Stimulated activated CD4-positive, alpha-beta T cell treated with anti-CD3 and anti-CD28 coated beads, Interleukin-15, amount 100 ng/mL, for 24 hours (primary cell): ENCODE measurements at places on chromosomes 7 and 10.

GRCh38 chr7:68162712-68163111, 1166.1 kb downstream of the TYW1 start:
- no peak for DNase-seq

DNA sequence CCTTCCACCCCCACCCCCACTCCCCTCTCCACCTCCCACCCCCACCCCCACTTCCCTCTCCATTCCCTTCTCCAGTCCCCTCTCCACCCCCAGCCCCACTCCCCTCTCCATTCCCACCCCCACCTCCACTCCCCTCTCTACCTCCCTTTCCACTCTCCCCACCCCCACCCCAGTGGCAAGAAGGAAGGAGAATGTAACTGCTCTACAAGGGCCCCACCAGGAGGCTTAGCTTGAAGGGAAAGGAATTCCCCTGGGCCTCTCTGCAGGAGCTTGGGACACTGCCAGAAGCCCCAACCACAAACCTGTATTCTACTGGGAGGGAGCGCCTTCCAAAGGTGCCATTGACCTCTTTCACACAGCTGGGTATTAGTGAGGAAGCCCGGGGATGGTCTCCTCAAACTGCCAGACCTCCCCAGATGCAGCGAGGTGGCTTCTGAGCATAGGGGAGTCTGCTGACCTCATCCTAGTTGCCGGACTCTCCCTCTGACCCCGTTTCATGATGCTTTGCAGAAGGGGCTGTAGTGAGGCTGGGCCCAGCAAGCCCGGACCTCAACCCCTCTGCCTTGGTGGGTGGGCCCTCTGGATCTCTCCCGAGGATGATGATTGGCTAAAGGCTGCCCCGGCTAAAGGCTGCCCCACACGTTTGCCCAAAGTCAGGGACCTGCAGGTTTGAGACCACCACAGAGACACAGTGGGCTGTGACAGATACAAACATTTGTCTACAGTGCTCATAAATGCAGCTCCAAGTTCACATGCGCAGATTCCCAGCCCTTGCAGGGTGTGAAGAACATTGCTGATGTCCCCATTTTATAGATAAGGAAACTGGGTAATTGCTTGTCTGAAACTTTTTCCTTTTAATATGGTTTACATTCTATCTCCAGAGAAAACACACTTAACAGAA, 2.9 kb downstream of the DEPP1 start:
- DNase-seq = no peak

DNA sequence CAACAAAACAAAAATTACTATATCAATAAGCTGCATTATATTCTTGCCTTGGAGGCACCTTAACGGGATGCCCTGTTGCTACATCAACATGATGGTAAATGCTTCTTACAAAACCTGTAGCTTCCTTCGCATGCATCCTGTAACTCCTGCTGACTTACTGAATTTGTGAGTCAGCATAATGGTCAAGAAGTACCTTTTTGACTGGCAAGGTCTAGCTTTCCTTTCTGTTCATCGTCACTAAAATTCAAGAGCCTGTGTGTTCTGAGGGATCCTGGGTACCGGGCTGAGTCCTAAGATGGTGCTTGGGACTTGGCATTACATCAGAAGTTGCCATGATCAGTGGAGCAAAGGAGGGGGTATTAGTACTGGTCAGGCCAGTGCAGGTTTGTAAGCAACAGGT, 4.9 kb downstream of the PFKFB3 start:
- DNase-seq = no peak

DNA sequence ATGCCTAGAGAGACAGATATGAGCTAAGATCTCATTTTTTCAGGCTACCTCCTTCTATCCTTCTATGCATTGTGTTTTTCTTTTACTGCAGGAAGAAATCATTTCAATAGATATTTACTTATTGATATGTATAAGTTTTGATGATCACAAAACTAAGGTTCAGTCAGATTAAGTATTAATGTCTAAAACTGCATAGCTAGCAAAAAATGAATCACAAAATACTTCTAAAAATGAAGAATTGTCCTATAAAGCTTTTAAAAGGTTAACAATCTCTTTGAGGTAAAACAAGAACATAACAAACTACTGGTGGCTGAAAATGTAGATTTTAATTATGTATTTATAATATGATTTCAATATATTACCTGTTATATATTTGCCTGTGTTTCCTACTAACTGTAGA, 632.9 kb upstream of the LRRTM3 start:
- DNase-seq = no peak

DNA sequence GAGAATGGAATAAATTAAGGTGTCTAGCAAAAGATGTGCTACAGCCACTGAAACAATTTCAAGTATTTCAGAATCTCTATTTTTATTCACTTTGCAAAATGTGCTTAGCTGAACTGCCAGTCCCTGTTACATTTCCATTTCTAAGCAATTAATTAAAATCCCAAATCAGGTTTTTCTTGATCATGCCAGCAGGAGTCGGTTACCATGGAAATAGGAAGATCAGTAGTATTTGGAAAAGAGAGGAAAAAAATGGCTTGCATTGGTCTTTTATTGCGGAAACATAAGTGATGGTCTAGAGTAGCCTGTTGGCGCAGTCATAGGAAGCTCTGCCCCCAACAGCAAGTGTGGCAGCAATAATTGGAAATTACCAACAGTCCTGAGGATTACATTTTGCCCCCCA, 867.1 kb downstream of the GATA3 start:
- no peak for DNase-seq

- DNase-seq = no peak
Measured at GRCh38 chr10:107576746-107577145, 412.2 kb upstream of the SORCS1 start.

GRCh38 chr10:59880971-59881510, 25.3 kb downstream of the CCDC6 start:
- DNase-seq = peak; percentile 86

GRCh38 chr10:131568866-131569265, 257.3 kb upstream of the TCERG1L start:
- no peak for DNase-seq

- no peak for DNase-seq
Measured at GRCh38 chr7:139181404-139181803, 49.6 kb upstream of the UBN2 start.

DNA sequence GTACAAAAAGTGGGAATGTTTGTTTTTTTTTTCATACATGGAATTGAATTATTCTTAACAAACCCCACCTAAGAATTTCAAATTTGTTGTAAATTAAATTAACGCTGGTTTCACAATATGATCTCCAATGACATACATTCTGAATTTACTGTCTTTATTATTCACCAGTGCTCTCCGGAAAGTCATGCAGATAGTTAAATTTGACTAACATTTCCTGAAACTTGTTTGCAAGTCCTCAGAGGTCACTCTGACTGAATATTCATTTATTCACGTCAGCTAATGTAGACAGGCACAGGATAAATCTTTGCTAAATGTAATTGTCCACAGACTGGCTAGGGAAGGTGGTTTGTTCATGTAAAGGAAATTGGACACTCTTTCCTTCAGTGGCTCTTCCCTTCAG, 730.4 kb downstream of the PHTF2 start:
- no peak for DNase-seq

GRCh38 chr7:28354601-28355402, 57.5 kb upstream of the CREB5 start:
- DNase-seq = no peak

GRCh38 chr10:74962517-74962916, 136.1 kb downstream of the KAT6B start:
- DNase-seq = no peak

GRCh38 chr10:130025811-130026485, 61.9 kb upstream of the EBF3 start:
- no peak for DNase-seq

DNA sequence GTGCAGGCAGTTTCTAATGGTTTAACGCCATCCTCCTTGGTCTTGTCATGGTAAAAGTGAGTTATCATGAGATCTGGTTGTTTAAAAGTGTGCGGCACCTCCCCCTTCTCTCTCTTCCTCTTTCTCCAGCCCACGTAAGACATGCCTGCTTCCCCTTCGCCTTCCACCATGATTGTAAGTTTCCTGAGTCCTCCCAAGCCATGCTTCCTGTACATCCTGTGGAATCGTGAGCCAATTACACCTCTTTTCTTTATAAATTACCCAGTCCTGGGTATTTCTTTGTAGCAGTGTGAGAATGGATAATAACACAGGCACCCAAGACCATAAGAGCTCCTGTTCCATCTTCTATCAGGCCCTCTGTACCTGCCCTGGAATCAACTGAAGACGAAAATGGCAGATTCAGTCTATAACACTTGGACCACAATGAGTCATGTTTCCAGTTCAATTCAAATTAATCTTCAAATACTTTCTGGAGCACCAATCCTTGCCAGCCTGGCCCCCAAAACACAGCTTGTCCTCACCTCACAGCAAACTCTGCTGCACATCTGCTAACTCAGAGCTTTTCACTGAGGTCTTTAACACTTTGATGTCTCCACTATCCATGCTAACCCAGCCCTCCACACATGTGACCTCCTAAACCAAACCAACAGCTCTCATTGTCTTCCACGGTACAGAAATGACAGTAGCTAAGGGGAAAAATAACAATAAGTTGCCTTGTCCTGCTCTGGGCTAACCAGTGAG, 73.2 kb downstream of the SFMBT2 start:
- peak; percentile 36 for DNase-seq

- no peak for DNase-seq
Measured at GRCh38 chr10:102998399-102998907, 80.4 kb downstream of the CNNM2 start.

DNA sequence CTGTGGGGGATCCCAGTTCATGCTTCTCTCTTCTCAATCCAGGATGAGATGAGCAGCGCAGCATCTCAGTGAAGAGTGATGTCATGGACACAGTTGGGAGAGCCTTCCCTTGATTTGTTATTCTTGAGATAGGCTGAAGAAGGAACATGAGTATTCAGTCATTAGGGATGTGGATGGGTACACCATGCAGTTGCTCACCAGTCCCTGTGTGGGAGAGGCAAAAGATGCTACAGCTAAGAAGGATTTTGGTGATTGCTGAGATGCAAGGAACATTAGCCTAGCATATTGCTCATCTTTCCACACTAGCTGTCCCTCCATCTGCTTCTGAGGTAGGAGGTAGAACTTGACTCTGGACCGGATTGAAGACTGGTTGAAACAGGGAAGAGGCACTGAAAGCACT, 179.6 kb downstream of the GALNT17 start:
- DNase-seq = no peak

DNA sequence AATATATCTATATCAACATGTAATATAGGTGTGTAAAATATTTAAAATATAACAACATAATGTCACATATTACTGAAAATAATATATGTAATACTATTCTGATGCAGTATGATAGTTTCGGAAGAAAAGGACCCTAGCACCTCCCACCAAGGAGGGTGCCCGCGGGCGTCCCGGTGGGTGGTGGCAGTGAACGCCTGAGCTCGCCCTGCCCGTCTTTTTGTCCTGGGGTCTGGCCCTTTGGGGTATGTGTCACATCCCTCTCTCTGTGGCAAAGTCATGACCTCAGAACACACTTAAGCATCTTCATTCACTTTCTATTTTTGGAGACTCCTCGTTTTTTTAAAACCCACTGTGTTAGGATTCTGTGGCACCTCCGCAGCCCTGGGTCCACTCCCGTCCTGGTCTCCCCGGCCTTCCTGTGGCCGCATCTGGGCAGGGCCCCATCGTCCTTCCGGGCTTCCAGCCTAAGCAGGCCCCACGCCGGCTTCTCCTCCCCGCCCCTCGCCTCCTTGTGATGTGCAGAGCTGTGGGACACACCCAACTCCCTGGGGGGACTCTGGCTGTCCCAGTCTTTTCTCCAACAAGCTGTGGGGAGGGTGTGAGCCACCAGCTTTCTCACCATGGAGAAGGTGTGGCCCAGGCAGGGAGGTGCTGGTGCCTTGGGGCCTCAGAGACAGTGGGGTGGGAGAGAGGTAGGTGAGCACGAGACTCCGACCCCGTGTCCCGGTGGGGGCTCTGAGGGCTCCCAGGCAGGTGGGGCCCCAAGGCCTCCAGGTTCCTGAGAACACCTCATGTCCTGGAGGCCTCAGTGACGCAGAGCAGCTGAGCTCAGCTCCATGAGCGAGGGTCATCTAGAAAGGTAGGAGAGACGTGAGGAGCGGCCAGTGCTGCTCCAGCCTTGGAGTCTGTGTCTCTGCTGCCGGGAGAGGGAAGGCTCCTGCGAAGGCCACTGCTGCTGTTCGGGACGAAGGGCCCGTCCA, 16.5 kb downstream of the PWWP2B start:
- DNase-seq = no peak

- peak; percentile 26 for DNase-seq
Measured at GRCh38 chr10:79022565-79023230, 46.1 kb upstream of the ZMIZ1 start.

DNA sequence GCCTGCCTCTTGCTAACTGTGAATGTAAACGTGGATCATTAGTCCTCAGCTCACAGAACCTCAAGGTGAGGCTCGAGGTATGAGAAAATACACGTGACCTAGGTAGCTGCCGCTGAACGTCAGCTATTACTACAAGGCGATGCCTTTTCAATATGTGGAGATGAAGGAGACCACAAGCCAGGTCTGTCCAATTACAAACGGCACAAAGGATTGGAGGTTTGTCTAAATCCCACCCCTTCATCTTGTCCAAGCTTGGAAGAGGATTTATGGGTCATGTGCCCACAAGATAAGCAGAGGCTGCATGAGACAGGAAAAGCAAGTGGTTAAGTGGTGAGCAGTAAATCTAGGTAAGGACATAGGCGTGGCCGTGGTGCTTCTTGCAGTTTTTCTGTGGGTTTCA, 3.4 kb downstream of the H2BK1 start:
- DNase-seq = no peak

DNA sequence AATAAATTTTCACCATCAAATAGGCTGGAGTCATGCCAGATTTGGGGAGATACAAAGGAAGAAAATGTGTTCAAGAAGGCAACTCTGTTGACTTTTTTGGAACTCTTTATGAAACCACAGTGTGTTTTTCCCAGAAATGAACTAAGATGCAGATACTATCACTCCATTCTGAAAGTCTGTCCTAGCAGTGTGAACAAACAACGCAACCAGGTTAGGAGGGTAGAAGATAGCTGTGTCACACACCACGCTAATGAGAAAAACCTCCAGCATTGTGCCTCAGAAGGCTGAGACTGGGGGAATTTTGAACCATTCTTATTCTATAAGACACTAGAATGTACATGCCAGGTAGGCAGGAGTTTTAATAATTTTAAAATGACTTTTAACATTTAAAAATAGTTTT, 15.9 kb upstream of the ATP6V0A4 start:
- no peak for DNase-seq

- no peak for DNase-seq
Measured at GRCh38 chr7:158809596-158809995, 19.7 kb downstream of the ESYT2 start.

DNA sequence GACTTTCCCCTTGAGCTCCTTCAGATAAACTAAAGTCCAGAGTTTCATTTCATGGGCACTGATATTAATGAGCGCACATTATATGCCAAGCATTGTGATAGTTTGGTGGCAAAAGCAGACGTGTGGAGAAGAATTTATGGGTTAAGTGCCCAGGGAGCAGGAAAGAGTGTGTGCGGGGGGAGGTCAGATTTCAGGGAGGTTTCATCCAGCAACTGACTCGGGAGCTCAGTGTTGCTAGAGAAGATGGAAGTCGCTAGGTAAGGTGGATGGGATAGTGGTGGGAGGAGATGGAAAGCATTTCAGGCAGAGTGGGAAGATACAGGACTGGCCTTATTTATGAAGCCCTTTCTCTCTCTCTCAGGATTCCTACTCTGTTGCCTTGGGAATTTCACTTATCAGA, 223.0 kb downstream of the SNX10 start:
- no peak for DNase-seq
